ENCODE measurements at places on chromosomes 5 and 9.

DNA sequence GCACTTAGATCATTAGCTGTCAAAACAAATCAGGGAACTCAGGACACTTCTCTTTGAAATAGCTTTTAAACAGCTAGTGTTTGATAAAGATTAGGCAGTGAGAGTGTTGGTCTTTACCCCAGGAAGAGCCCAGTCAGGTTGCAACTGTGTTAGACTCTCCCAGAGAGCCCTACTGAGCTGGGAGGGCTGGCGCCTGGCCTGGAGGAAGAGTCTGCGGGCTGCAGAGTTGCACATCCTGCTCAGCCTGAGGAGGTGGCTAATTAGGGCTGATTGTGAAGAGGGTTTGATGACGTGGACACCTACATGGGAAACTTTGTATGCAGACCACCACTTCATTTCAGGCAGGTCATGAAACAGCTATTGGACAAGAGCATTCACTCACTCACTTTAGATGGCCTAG lies 112.0 kb downstream of the TMEM174 start:
- no peak for DNase-seq

- DNase-seq: no peak
These were observed 2083.0 kb upstream of the ACO1 start for GRCh38 chr9:30301271-30301963.

DNA sequence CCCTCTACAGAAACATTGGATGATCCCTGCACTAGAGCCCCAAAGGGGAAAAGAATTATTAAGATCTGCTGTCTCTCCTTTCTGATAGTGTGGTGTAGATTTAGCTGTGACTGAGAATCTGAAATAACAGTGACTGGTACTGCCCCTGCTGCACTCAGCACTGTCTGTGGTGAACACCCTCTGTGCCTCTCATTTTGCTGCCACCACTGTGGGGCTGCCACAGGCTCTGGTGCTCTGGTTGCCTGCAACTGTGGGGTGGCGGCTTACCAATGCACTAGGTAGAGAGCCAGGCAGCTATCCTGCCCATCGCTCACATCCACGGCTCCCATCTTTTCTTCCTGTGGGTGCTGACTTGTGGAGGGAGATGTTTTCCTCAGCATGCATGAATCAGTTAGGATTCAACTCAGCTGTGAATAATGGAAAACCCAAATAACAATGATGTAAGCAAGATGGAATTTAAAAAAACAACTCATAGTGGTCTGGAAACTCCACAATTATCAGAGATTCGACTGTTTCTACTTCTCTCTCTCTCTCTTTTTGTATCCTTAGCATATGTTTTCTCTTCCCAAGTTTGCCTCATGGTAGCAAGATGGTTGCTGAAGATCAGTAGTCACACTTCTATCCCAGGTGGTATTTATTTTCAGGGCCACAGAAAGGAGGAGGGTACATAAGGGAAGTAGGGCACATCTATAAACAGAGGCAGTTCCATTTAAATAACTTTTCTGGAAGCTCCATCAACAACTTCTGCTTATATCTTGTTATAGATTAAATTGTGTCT lies 99.8 kb upstream of the DAP start:
- DNase-seq: no peak

DNA sequence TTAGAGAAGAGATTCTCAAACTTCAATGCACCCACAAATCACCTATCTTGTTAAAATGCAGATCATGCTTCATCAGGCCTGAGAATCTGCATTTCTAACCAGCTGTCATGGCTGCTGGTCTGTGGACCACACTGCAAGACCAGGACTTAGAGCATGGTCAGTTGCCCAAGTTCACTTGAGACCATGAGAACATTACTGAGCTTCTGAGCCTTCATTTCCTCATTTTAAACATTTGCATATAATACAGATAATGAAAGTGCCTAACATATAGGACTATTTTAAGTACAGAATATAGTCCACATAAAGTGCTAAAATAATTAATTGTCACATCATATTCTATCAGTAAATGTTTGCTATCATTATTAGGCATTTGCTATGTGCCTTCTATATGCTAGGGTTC lies 260.8 kb upstream of the TNC start:
- DNase-seq: no peak

- no peak for DNase-seq
These were observed 512.2 kb upstream of the ADAMTS16 start for GRCh38 chr5:4627929-4628328.

DNA sequence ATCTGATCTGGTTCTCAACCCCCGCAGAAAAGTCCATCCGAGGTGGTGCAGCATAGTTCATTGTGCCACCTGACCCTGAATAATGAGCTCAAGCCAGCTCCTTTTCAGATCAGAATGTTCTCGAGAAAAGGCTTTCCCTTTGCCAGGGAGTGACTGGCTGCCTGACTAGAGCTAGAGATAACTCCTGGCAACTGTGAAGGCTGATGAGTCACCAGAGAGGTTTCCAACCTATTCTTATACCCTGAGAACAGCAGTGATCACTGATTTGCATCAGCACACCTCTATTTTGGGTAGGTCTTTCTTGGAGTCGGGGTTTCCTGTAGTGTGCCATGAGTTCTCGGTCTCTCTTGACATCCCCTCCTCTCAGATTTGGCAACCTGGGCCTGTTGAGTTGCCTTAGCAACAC lies 127.9 kb downstream of the PIK3R1 start:
- no peak for DNase-seq

- no peak for DNase-seq
These were observed 2.1 kb downstream of the FGD3 start for GRCh38 chr9:92949266-92949982.

DNA sequence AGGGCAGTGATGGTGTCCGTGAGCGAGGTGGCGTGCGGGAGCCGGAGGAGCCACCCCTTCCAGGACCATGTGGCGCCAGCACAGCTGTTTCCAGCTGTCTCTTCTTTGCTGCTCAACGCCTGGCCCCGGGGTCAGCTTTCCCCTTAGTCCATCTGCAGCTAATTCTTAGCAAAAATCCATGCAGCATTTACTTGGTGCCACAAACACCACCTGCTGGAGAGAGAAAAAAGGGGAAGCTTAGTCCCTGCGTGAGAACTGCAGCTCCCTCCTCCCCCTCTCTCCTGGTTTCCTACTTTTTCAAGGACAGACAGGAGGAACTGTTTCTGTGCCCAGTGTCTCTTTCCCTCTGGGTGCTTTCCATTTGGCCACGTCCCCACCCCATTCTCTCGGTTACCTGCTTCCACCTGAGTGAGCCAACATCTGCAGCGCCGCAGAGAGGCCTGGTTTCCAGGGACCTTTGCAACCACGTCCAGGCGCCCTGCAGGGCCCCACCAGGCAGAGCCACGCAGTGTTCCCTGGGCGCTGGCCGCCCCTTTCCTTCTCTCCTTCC lies 3.4 kb downstream of the SLC6A19 start:
- no peak for DNase-seq

GRCh38 chr9:13166996-13167395 lies 112.5 kb downstream of the MPDZ start:
- no peak for DNase-seq

- DNase-seq: no peak
These were observed 300.3 kb downstream of the EFNA5 start for GRCh38 chr5:107370396-107370968.

- DNase-seq: no peak
These were observed 224.0 kb downstream of the GAS1 start for GRCh38 chr9:86723346-86723745.

DNA sequence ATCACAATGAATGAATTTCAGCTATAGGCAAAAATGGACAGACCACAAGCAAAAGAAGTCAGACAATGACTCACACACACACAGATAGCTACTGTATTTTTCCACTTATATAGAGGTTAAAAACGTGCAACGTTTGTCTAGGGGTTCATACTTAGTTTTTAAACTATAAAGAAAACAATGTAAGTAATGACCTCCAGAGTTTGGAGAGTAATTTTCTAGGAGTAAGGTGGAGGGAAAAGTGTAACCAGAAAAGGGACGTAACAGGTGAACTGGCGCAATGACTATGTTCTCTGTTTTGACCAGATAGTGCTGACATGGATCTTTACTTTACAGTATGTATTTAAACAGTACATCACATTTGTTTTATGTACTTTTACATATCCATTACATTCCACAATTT lies 51.1 kb downstream of the FNIP1 start:
- DNase-seq: no peak

- DNase-seq: peak; percentile 86
These were observed at the start of gene SAPCD2 for GRCh38 chr9:137070201-137070905. Gene SAPCD2, minus strand, starts transcription at chr9:137070557. Its CDS starts 97 bp downstream, at chr9:137070460.

All from NCI-H187 (cell line).